ENCODE measurements at places on chromosomes 2 and 18.

GRCh38 chr2:120746144-120746543 lies 10.5 kb downstream of the GLI2 start:
- DNase-seq, result no peak

GRCh38 chr2:139746901-139747300 lies 966.7 kb upstream of the NXPH2 start:
- no peak for DNase-seq

GRCh38 chr2:142865924-142866323 lies 11.5 kb upstream of the KYNU start:
- no peak for DNase-seq

- no peak for DNase-seq
Observed at GRCh38 chr2:84925336-84925723, 19.9 kb downstream of the TMSB10 start.

DNA sequence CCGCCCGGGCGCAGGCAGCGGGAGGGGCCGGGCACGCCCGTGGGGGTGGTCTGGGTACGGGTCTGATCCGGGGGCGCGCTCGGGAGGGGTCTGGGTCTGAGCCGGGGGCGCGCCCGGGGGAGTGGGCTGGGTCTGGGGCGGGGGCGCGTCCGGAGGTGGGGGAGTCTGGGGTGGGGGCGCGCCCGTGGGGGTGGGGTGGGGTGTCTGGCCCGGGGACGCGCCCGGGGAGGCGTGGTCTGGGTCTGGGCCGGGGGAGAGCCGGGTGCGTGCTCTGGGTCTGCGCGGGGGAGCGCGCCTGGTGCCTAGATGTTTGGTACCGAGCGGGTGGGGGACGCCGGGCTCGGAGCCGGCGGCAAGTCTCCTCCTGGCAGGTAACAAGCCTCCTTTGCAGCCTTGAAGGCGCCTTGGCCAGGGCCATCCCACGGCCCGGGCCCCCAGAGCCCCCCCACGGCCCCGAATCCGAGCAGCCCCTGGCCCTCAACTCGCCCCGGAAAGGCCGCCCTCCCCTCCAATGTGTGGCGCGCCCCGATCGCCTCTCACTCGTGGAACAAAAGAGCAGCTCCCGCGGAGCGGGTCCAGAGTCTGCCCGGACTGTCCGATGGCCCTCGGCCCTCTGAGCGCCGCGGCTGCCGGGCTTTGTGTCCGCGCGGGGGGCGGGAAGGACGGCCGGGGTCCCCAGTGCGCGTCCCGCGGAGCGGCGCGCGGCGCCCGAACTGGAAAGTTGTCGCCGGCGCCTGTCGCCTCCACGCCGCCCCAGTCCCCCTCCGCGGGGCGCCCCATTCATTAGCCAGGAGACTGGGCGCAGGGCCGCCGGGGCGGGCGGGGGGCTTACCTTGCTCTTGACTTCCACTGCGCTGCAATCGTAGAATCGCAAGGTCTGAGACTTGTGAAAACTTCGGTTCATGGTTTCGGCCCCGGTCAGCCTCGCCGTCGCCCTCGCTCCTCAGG lies 595 bp downstream of the PARD6G start:
- DNase-seq, result no peak

GRCh38 chr2:173681881-173682650 lies 283.1 kb downstream of the SP3 start:
- DNase-seq, result no peak

GRCh38 chr2:231992888-231993287 lies 31.4 kb downstream of the DIS3L2 start:
- no peak for DNase-seq

DNA sequence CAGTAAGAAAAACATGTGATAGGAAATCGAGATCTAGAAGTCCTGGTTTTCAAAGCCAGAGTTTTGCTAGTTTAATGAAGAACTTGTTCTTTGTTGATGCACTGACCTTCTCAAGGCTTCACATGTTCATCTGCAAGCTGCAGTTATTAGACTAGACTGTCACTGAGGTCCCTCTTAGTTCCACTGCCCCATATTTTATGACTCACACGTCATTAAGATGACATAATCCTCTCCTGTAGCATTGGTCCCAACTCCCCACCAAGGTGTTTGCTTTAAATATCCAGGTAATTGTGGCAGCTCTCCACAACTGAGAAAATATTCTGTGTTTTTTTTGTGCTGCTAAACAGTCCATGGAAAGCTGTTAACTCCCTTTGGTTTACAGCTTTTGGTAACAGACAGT lies 149.7 kb downstream of the MREG start:
- DNase-seq, result no peak

- DNase-seq, result no peak
Observed at GRCh38 chr2:5057891-5058351, 634.3 kb upstream of the SOX11 start.

DNA sequence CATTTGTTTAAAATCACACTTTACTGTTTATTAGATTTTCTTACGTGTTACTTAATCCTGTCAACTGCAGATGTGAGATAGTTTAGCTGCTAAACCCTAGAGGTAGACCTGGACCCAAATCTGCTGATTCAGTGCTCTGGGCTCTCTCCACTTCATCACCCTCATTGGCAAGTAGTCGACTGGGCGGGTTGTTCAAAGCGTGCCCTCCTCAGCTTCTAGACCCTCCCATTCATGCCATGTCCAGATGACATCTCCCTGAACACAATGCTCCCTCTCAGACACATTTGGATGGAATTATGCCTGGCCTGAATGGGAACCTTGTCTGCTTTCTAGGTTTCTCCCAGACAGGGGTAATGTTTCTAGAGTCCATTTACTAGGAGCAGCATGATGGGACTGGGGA lies 43.7 kb downstream of the RPIA start:
- DNase-seq, result no peak

DNA sequence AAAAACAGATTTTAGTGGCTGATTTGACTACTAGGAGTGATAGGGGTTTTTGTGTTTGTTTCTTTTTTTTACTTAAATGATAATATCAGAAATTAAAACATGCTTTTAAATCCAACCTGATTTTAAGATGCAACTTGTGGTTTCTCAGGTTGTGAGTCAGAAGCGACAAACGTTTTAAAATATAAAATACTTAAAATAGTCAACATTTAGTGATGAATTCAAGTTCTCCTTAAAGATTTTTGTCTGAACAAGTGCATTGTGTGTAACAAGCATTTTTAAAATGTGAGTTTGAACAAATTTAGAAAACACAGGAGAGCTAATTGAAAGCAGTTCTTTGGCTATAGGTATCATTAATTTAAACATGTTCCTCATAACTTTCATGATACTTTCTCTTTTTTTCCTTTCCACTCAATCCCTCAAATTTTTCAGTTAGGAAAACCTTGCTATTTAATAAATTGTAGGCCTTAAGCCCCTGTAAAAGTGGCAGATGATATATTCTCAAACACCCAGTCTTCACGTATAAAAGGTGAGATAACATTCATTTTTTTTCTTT lies 3.6 kb downstream of the TBR1 start:
- DNase-seq, result no peak

DNA sequence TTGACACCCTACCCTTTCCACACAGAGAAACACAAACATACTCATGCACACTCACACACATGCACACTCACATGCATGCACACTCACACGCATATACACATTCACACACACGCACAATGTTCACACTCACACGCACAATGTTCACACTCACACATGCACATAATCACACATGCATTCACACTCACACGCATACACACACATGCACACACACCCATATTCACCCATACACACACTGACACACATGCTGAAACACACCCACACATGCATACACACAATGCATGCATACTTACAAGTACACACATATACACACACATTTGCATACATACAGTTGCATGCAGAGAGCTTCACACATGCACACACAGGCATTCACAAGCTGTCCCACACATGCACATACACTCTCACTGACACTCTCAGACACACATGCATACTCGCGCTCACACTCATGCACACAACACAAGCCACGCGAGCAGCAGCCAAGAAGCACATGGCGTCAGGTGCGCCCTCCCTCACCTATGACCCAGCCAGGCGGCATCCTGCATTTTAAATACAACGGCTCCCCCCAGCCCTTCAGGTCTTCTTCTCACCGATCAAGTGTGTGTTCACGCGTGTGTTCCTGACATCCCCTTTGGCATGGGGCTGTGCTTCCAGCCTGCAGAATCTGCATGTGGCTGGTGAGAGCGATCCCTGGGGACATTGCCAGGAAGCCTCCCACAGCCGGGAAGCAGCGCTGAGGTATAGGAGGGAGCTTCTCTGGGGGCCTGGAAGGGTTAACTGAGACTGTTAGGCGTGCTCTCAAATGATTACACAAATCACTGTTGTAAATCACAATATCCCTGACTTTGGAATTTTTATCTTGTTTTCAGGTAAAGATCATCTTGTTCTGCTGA lies 195.1 kb downstream of the RTP5 start:
- DNase-seq, result no peak

- DNase-seq, result no peak
Observed at GRCh38 chr2:180325416-180326120, 318.5 kb upstream of the CWC22 start.

DNA sequence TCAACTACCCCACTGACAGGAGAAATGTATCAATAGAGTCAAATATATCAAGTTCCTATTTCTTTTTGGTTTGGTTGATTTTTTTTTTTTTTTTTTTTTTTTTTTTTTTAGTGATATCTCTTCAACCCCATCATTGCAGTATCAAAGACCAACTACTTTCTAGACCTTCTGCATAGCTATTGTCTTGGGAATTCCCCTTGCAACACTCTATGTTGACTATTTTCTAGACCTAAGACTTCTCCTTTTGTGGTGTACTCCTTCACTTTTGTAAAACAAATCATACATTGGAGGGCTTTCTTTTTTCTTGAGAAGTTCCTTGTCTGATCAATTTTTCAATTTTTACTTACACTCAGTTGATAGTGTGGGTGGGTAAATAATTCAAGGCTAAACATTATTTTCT lies 46.5 kb upstream of the NR4A2 start:
- DNase-seq, result no peak

Data from stimulated activated CD8-positive, alpha-beta memory T cell treated with anti-CD3 and anti-CD28 coated beads, Interleukin-15, amount 100 ng/mL, for 24 hours (primary cell).